SJSA1 (cell line): ENCODE measurements at places on chromosomes 3 and 15. TPM values are rescaled to one million over a fixed set of nuclear protein-coding genes. Genes with fewer than 3 reads are reported as not detected.

DNA sequence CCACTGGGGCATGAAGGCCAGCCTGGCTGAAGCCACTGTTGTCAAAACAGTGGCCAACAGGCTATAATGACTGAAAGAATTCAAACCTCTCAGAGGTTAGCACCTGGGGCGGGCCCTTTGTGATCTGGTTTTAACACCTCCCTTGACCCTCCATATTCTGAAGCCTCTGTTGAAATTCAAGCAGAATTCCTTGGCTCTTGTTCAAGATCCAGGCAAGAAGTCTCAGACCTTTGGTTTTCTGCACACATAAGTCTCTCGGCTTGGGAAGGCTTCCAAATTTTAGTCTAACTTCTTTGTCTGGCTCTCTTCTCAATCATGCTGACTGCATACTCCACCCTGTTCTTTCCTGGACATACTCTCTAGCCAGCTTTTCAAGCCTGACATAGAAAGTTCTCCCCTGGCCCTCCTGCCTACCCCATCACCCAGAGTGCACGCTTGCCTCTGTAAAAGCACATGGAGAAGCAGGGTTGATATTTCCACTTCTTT lies 144.5 kb downstream of the PDZRN3 start:
- DNase-seq, result no peak
- H3K4me1 ChIP-seq, result no peaks in the 10 kb centered on the region
- H3K4me3 ChIP-seq, result no peak overlapping the region
- H3K36me3 ChIP-seq, result no peaks in the 10 kb centered on the region
- H3K27ac ChIP-seq, result no peak overlapping the region
- H3K27me3 ChIP-seq, result no peaks in the 10 kb centered on the region

DNA sequence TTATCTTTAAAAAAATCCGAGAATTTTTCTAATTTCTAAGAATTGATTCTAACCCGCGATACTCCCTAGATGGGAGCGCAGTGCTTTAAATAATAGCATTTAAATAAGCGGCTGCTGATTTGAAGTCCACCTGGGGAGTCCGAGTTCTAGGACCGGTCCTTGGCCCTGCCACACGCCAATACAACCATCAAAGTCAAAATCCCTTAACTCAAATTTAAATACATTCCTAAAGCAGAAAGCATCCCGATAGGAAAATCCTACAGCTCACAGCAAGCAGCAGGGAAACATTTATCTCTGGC lies 508 bp upstream of the ECT2 start:
- peak overlapping the region; percentile 100 for H3K27ac ChIP-seq
- H3K4me3 ChIP-seq, result peak overlapping the region; percentile 53
- H3K4me1 ChIP-seq, result peaks cover 39% of the 10 kb centered on the region
- no peak for DNase-seq
- peaks cover 23% of the 10 kb centered on the region for H3K36me3 ChIP-seq

DNA sequence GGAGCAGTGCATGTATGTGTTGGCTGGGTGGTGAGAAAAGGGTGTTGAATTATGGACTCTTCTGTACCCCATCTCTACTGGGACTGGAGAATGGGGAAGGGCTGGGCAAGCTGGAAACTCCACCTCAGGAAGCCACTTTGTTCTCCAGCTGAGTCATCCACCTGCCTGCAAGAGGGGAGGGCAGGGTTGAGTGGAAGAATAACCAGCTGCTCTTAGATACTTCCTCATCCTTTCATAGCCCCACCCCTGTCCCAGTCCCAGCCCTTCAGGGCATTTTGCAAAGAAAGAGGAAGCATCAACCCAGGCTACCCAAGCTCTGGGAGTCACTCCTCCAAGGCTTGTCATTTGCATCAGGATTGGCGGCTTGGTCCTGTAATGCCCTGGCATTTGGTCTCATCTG lies 33.1 kb downstream of the RAB11A start:
- peaks cover 43% of the 10 kb centered on the region for H3K36me3 ChIP-seq
- H3K27ac ChIP-seq, result no peak overlapping the region
- H3K4me1 ChIP-seq, result peaks cover 13% of the 10 kb centered on the region
- DNase-seq, result no peak
- H3K4me3 ChIP-seq, result no peak overlapping the region

GRCh38 chr3:62135741-62136140 lies 237.6 kb downstream of the FEZF2 start:
- no peaks in the 10 kb centered on the region for H3K27me3 ChIP-seq
- no peak for DNase-seq
- H3K36me3 ChIP-seq, result no peaks in the 10 kb centered on the region

The TEX264 gene
- 36.4 and 36.9 TPM in 2 replicates for total RNA-seq

The SLCO2A1 gene
- total RNA-seq, result 0.16 TPM in 1 of 2 replicates, not detected in the other

The PHLDB2 gene
- total RNA-seq, result 29.3 and 40.5 TPM in 2 replicates
